Activated CD4-positive, alpha-beta memory T cell treated with anti-CD3 and anti-CD28 coated beads for 36 hours (primary cell): ENCODE measurements at places on chromosomes 13 and 19.

- DNase-seq: no peak
Measured at GRCh38 chr13:97004886-97005285, 10.6 kb upstream of the OXGR1 start.

- DNase-seq: peak; percentile 92
Measured at GRCh38 chr19:35124098-35125060, 8.8 kb downstream of the FXYD3 start.

GRCh38 chr13:46541210-46541609 lies 11.8 kb upstream of the LRCH1 start:
- no peak for DNase-seq

DNA sequence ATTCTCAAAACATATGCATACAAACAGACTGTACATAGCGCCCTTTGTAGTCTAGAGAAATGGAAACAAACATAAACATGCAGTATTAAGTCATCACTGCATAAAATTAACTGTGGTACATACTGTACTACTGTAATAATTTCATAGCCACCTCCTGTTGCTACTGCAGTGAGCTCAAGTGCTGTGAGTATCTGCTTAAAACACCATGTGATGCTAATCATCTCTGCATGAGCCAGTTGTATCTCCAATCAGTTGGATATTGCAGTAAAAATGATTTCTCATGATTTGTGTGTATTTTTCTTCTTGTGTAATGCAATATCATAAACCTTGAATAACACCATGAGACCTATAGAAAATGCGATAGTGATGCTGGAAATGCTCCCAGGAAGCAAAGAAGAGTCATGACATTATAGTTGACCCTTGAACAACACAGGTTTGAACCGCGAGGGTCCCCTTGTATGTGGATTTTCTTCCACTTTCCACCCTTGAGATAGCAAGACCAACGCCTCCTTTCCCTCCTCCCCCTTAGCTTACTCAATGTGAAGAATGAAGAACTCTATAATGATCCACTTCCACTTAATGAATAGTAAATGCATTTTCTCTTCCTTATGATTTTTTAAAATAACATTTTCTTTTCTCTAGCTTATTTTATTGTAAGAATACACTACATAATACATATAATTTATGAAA lies 4.1 kb downstream of the TNFSF13B start:
- DNase-seq: no peak

DNA sequence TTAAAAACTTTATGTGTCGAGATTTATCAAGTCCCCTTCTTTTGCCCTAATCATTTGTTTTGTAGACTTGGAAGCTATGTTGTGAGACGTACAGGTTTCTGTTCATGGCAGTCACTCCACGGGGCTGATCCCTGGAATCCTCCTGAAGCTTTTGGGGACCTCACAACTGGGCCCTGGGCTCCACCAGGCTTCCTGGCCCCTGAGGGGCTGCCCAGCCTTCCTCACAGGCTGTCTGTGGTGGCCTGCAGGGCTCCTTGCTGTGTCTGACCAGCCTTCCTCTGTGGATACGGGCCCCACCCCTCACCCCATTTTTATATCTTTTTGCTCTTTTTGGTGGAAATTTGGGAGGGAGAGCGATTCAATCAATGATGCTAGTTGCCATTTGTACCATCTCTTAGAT lies 38.1 kb downstream of the CHST8 start:
- DNase-seq: no peak

GRCh38 chr19:41352609-41353465 lies 885 bp downstream of the TGFB1 start:
- peak; percentile 83 for DNase-seq

- DNase-seq: no peak
Measured at GRCh38 chr13:112711528-112712265, 21.9 kb downstream of the ATP11A start.

- no peak for DNase-seq
Measured at GRCh38 chr19:43407416-43408005, 7.2 kb upstream of the TEX101 start.

- peak; percentile 5 for DNase-seq
Measured at GRCh38 chr19:35253316-35254286, 4.8 kb downstream of the LSR start.

DNA sequence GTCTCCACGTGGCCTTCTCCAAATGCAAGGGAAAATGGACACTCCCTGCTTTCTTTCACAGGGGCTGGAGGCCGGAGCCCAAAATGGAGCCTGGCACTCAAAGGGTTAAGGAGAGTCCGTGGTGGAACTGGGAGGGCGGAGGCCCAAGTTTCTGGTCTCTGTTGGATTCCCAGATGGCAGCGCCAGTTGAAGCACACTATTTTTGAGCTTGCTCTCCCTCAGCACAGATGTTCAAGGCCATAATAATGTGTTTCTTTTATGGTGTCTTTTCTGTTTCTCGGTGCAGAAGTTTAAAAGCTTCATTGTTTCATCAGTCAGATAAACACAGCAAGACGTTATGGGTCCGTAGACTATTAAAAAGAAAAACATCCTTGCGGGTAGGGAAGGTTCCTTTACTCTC lies 67.6 kb downstream of the TNFRSF19 start:
- no peak for DNase-seq

DNA sequence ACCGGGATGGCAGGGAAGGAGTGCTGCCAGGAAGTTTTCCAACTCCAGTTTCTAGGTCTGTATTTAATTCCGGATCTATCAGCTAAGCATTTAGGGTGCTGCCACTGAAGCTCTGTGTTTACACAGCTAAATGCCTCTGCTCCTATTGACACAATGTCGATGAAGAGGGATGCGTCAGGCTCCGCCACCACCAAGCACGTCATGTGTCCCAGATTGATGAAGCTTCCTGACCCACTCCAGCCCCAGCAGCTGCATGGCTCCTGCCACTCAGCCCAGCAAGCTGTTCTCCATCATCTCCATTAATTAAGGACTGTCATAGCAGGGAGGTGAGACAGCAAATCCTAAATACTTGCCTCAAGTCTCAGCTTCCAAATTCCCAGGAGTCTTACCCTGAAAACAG lies 435.2 kb upstream of the ZNF507 start:
- no peak for DNase-seq

DNA sequence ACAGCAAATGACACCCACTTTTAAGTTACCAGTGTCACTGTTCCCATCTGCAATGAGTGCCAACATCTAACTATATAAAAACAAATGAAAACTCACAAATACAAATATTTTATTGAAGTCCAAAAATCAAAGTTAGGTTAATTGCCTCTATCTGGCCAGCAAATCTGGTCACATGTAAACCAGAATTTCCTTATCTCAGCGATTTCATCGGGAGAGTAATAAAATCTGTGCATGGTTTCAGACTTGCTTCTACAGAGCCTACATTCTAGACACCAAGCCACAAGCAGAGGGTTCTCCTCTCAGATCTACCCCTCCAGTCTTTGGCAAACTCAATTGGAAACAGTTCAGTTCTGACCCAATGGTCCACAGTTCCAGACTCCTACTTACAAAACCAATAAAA lies 189.6 kb downstream of the ABCC4 start:
- DNase-seq: no peak

DNA sequence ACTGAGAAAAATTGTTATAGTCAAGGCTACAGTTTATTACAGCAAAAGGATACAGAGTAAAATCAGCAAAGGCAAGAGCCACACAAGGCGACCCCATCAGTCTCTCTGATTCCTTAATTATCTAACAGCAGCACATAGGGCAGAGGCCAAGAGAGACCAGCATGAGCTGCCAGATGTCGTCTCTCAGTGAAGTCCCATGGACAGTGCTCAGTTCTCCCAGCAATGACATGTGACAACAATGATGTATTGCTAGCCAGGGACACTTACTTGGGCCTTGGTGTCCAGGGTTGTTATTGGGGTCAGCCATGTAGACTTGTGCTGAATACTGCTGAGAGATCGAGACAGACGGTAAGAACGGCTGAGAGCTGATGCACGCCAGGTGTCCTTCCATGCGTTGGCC lies 22.3 kb downstream of the ZSWIM9 start:
- no peak for DNase-seq

DNA sequence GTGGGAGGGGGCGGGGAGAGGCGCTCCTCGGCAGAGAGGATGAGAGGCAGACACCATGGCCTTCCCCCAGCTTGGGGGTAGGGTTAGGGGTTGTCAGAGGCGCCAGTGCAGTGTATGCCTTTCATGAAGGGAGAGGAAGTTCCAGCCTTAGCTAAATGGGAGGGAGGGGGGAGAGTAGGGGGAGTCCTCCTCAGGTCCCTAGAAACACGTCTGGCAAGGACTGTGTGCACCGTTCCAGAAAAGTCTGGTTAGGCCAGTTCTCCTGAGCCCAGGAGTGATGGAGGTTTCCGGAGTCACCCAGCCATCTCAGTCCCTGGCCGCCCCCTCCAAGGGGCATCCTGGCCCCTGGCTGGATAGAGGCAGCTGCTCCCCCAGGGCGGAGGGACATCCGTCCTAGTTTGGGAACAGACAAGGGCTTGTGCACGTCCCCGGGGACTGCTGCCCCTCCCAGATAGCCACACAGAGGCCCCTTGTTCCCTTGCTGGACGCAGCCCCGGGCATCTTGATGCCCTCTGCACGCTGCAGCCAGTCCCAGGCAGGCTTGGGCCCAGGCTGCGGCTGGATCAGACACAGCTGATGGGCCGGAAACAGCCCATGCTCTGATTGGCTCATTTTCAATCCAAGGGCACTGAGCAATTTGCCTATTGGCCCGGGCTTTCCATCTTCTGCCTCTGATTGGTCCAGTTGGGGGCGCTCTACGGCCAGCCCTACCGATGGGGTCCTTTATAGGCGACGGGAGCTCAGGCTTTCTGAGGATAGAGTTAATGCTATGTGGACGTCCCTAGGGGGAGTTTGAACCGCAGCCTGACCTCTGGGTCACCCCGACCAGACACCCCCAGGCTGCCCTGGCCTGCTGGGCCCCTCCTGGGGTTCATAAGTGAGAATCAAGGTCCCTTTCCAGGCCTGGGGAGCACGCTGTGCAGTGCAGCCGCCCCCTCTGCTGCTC lies 3.8 kb downstream of the S1PR2 start:
- no peak for DNase-seq

DNA sequence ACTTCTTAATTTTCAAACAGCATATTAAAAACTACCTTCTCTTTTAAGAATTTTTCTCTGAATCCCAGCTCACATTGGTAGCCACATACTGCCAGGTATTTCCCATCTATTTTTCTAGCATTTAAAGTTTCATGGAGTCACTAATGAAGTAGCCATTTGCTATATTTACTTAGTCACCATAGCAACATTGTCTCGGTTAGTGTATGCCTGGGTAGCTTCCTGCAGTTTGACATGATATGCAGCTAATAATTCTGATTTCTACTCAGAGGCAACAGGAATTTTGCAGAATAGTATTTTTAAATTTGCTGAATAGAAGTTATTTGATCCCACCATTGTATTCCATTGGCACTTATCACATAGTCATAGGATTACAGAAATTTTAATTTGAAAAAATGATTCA lies 30.9 kb upstream of the KCTD4 start:
- no peak for DNase-seq

DNA sequence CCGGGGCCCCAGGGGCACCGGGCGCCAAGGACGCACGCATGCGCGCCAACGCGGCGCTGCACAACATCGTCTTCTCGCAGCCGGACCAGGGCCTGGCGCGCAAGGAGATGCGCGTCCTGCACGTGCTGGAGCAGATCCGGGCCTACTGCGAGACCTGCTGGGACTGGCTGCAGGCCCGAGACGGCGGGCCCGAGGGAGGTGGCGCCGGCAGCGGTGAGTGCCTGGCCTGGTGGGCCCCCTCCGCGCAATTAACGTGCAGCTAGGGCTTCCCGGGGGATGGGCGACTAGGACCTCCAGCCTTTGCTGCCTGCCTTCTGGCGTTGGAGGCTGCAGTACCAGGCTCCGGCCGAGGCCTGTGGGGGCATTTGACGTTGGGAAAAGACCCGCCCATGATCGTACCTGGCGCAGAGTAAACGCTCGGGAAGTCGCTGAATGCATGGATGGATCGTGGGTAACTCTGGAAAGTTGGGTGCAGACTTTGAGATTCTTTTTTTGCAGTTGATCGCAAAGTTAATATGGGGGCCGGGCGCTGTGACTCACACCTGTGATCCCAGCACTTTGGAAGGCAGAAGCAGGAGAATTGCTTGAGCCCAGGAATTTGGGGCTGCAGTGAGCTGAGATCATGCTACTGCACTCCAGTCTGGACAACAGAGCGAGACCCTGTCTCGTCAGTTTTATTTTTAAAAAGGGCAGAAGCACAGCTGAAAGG lies 7.3 kb downstream of the APC2 start:
- no peak for DNase-seq

GRCh38 chr13:91533354-91533753 lies 134.9 kb downstream of the GPC5 start:
- no peak for DNase-seq

GRCh38 chr13:24742977-24743376 lies 21.0 kb upstream of the RNF17 start:
- no peak for DNase-seq

GRCh38 chr19:710767-711166 lies 2.0 kb downstream of the PALM start:
- no peak for DNase-seq

- DNase-seq: no peak
Measured at GRCh38 chr19:33997690-33998089, 174.6 kb upstream of the LSM14A start.

- no peak for DNase-seq
Measured at GRCh38 chr13:84315527-84315926, 433.3 kb upstream of the SLITRK1 start.

DNA sequence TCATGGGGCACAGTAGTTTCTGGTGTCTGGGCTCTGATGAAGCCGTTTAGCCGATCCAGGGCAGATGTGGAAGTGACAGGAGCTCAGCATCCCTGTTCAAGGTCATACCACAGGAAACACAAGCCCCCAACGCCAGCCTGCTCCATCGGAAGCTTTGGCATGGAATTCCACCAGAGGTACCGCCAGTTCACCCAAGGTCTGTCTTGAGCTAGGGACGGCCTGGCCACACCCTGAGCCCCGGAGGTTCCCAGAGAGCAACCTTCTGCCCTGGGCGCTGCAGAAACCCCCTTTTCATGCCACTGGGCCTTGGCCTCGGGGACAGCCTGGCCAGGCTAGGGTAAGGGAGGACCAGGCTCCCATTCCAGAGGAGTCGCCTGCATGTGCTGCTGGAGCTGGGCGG lies 39.4 kb upstream of the TPM4 start:
- DNase-seq: no peak

- peak; percentile 32 for DNase-seq
Measured at GRCh38 chr13:52454459-52454819, 839 bp upstream of the CKAP2 start.
